ENCODE measurements at places on chromosomes 6 and 20.

DNA sequence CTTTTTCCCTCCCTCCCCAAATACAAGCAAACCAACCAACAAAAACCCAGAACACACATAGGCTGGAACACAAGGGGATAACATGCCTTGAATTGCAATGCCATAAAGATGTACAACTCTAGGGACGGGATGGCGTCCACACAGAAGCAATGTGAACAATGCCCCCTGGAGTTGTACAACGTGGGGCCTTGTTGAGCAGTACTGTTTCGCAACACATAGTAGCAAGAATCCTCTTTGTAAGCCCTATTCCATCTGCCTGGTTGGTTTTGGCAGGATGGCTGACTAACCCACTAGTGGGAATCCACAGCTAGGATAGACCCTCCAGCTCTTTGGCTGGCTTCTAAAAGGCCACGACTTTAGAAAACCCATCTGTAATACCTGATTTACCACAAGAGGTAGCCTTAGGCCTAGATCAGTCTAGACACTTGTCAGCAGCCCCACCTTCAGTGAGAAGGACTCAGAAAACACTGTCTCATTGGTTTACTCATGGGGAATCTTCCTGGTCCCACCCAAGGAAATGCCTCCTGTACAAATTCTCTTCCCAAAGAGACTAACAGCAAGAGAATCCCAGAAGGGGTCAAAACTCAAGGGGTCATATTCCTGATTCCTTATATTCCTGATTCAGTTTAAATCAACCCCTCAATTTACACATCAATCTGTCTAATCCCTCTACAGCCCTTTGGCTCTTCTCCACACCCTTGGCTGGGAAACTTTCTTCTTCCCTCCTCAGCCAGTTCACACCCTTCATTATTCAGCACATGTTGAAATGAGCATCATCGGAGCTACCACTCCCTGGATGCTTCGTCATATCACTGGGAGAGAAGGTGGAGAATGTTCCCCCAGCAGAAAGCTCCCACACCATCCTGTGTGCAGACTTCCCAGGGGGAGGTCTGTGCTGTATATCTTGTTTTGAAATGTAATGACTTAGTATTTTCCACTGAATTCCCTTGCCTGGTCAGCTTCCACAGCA, 622.4 kb upstream of the FLRT3 start:
- no peak for DNase-seq

GRCh38 chr6:44466955-44467354, 79.4 kb downstream of the CDC5L start:
- no peak for DNase-seq

- no peak for DNase-seq
Measured at GRCh38 chr20:32338665-32339064, 19.5 kb upstream of the ASXL1 start.

DNA sequence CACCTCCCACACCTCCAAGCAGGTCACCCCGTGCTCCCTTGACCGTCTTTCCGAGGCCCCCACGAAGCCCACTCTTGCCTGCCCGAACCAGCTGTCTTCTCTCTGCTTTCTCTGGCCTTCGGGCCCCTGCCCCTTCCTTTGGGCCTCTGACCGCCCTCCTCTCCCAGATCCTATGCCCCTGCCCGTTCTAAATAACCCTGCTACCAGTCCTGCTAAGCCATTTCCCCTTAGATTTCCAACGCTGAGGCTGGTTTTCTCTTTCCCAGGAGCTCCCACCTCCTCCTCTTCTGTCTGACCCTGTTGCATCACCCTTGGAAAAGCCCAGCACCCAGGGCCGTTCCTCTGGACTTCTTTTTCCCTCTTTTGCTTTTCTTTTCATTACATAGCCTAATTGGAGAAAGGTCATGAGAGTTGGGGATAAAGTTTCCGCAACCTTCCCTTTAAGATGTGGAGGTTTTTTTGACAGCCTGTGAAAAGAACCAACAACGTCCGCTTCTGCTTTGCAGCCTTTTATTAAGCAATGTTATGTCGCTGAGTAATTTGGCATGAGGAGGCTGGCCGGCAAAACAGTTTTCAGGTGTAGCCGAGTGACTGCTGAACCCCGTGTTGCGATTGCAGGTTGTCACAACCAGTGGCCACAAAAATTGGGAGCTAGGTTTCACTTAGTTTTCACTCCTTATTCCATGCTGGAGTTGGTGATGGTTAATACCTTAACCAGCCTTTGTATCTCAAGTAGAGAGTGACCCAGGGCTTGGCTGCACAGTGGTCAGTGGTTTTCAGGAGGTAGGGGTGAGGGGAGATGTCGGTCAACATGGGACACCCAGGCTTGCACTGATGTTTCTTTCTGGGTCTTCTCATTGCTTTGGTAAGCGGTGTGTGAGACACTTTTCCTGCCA, 970 bp downstream of the BLTP3A start:
- DNase-seq, result peak; percentile 7

- no peak for DNase-seq
Measured at GRCh38 chr20:11205769-11206362, 532.1 kb upstream of the JAG1 start.

GRCh38 chr20:41599699-41600104, 18.5 kb downstream of the CHD6 start:
- DNase-seq, result no peak

GRCh38 chr6:25462235-25462897, 183.2 kb downstream of the CARMIL1 start:
- no peak for DNase-seq

DNA sequence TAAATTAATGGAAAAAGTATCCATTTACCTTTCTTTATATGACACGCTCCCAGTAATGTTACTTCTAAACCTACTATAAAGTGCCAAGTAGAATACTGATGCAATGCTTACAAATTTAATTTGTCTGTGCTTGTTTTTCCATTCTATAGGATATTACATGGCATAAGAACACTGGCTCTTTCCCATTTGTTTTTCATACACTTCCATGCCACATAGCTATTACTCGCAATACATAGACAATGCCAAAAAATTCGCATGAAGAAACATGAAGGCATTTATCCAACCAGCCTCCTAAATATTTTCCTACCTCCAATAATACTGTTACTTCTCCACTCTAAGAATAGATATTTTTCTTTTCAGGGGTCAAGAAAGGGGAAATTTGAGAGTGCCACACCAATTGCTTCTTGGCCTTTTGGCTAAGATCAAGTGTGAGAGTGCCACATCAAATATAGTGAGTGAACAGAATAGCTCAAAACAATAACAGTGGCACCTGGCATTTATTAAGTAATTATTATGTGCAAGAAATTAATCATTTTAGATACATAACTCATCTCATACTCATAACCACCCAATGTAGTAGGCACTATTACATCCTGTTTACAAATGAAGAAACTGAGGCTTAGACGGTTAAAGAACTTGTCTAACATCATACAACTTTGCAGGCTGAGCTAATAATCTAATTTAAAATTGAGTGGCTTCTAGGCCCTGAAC, 845 bp upstream of the DST start:
- DNase-seq, result no peak

DNA sequence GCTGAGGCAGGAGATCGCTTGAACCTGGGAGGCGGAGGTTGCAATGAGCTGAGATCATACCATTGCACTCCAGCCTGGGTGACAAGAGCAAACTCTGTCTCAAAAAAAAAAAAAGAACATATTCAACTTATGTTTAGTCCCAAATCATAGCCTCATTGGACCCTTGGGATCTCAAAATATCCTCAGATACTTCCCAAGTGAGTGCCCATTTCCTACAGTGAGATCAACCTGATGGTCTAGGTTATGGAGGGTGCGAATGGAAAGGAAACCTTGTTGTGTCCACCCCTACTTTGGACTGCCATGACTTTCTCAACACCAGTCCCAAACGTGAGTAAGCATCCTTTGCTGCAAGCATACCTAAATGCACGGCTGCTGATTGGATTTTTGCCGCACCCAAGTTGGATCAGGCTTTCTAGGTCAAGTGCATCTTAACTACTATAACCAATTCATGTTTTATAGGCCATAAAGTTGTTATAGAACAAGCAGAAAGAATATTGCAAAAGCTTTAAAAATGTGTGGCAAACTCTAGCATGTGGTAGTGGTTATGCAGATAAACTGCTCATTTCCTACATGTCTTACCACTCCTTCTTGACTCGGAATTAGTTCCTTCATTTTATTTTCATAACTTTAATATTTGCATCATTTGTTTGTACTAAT, 131.2 kb downstream of the PLEKHG1 start:
- no peak for DNase-seq

GRCh38 chr6:107962723-107963122, 4.7 kb upstream of the SEC63 start:
- DNase-seq, result no peak

DNA sequence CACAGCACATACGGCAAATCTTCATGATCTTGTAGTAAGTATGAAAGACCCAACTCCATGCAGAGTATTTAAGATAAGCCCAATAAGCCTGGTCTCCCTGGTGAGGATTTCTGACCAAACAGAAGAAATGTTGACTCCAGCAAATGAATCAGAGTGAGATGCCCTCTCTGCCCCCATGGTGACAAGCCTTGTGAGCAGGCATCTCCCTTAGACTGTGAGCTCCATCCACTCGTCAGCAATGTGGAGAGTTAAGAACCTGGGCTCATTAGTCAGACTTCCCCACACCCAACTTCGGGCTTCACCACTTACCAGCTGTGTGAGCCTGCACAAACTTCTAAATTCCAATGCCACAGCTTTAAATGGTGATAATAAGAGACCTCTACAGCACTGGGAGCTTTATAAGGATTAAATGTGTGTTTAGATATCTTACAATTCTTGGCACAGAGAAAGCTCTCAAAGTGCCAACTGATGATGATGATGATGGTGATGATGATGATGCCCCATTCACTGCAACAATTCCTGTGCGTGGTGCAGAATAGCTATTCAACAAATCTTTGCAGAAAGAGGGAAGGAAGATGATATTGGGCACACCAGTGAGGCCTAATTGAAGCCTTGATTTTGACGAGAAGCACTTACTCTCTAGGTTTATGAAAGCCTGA, 253.4 kb upstream of the TAB2 start:
- no peak for DNase-seq

- DNase-seq, result no peak
Measured at GRCh38 chr6:136744889-136745288, 47.4 kb downstream of the MAP3K5 start.

GRCh38 chr6:157723376-157723775, 99.7 kb upstream of the SNX9 start:
- no peak for DNase-seq

- DNase-seq, result no peak
Measured at GRCh38 chr20:58432186-58432954, 43.3 kb downstream of the VAPB start.

DNA sequence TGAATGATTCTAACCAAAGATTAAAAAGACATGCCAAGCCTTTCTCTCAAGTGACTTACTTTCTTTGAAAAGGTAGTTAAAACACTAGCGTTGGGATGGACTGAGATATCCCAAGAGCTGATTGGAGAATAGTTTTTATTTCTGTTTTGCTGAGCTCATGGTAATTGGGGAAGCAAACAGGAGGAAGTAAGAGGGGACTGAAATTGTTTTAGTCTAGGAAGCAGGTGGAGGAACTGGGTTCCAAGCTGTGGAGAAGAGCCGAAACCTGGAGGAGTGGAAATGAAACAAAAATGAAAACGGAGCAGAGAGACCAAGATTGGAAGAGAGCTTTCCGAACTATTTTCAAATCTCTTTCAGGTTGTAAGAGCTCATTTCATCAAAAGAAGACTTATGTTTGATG, 59.9 kb upstream of the TENT5A start:
- no peak for DNase-seq

DNA sequence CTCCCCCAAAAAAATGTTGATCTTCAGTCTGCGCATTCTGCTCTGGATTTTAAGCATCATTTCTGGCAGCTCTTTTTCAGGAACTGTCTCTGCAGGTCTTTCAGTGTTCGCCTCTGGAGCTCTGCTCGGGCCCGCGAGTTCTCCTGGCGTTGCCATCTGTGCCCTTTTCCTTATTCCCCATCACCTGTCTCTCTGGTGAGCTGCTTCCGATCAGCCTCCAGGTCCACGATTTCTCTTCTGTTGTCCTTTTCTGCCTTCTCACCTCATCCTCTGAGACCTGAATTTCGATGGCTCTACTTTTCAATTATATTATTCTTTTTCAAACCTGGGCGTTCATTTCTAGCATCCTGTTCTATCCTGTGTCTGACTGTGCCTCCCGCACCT, 590 bp upstream of the MAP1LC3A start:
- DNase-seq, result no peak

DNA sequence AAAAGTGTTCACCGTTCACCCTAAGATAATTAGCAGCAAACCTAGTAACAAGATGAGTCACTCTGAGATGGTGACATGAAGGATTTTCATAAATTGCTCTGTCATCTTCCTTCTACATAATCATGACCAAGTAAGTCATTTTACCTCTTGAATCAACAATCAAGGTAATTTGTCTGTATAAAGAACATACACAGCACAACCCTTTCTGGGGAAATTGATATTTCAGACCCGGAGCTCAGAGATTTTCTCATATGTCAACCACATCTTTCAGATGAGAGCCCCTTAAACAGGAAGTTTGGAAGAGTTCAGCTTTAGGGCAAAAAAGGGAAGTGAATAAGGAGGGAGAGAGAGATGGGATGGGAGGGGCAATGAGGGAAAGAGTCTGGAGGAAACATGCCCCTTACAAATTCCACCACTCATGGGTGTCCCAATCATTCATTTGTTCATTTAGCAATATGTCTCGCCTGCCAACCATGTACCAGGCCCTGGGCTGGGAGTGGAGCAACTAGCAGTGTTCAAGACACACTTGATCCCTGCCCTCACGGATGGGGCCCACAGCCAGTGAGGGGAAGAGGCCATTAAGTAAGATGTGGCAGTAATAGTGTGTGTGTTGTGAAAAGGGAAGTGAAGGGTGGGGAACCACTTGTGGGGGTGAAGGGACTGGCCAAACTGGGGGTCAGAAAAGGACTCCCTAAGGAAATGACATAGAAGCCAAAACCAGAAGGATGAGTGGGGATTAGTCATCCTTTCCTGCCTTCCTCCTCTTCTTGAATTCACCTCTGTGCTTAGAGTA, 190.9 kb downstream of the MAFB start:
- no peak for DNase-seq

GRCh38 chr6:157563611-157564284, 182.8 kb downstream of the ZDHHC14 start:
- DNase-seq, result no peak

DNA sequence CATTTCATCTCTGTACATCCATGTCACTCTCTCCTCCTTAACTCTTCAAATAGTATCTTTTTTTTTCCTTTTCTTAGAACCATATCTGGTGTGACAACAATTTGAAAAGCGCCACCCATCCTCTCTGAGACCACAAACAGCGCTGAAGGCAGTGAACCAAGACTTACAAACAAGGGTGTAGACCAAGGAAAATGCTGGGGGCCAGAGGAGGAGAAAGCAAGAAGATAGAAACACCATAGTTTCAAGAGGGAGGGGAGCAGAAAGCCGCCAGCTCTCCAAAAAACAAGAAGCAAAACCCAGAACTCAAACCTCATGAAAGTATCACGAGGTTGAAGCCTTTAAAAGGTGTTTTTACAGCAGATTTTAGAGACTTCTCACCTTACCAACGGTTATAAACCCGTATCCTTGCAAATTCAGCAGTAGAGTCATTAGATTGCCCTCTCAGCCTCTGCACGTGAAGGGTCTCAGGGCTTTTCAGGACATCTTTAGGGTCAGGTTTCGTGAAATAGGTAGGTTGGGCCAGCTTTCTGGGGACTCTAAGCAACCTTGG, 13.3 kb upstream of the RIPOR2 start:
- no peak for DNase-seq

GRCh38 chr6:75143191-75143590, 62.7 kb downstream of the COL12A1 start:
- no peak for DNase-seq

GRCh38 chr6:31395832-31396231, 7.6 kb upstream of the MICA start:
- no peak for DNase-seq

Data from activated T-cell treated with anti-CD3 and anti-CD28 coated beads for 24 hours (primary cell).